ENCODE measurements at places on chromosomes 5 and 9.
A peak's percentile ranks its signal among the peaks of the same experiment; 100 is the strongest.

GRCh38 chr9:115170358-115171073 is 52.6 kb upstream of the TNC start:
- peak; percentile 30 for ATAC-seq

- no peak for ATAC-seq
These were observed 134.1 kb downstream of the LURAP1L start for GRCh38 chr9:12908895-12909294.

GRCh38 chr5:40689438-40689837 is 9.7 kb downstream of the PTGER4 start:
- peak; percentile 89 for ATAC-seq

GRCh38 chr9:8448226-8448625 is 648.6 kb upstream of the DMAC1 start:
- no peak for ATAC-seq

DNA sequence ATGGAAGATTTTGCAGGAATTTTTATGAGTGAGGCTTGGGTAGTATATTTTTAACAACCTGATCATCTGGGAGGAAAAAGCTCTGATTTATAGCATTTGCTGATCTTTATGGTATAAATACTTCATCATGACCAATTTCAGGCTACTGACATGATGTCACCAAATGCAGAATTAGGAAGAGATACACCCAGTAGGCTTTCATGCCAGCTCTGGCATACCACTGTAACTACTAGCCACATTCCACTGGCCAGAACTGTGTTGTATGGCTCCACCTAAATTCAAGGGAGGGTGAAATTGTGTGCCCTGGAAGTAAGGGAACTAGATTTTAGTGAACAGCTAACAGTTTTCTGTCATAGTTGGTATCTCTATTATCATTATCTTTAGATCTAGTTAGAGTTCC is 17.6 kb downstream of the AP3S1 start:
- no peak for ATAC-seq

DNA sequence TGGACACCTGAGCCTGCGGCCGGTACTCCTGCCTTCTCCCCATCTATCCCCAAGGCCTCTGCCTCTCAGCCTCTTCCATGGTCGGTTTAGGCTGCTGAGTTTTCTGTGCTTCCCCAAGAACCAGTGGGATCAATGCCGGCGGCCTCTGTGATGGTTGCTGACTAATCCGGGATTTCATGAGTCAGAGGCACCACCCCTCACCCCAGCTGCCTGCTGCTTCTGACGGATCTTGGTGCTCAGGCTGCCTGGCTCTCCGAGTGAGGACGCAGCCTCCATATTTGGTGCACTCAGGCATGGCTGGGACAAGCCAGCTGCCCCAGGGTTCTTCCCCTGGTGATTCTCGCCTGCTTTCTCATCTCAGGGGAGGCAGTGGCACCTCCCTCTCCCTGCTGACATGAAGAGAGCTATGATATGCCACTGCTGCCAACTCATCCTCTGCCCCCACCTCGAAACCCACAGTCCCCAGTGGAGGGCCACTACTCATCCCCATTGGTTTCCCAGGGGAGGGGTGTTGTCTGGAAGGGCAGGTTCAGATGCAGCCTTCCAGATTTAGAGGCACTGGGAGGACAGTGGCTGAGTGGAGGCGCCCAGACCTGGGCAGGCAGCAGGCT is 3.3 kb upstream of the MAN1B1 start:
- ATAC-seq, result peak; percentile 35

- ATAC-seq, result no peak
These were observed 33.4 kb downstream of the STC2 start for GRCh38 chr5:173294673-173295320.

All from motor neuron (in vitro differentiated cells).